CD8-positive, alpha-beta memory T cell (primary cell): ENCODE measurements at places on chromosomes 7 and 10. TPM values are rescaled to one million over a fixed set of nuclear protein-coding genes. Genes with fewer than 3 reads are reported as not detected.

Gene MUC3A
- total RNA-seq = not detected

Gene SPDYE2
- total RNA-seq = not detected

DNA sequence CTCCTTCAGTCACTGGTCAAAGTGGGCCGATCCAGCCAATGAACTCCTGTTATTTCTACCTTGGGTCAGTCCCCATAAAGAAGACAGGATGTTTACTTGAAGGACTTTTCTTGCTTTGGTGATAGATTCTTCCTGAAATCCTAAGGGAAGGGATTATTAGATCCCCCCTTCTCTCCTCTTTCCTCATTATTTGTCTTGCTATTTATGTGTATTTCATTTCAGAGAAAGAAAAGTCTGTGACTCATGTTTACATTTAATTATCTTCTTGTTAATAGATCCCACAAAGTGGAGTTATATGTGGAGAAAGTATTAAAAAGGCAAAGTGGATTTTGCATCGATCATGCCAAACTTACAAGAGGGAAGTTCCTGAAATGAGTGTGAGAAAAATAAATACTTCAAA lies 341.5 kb downstream of the PHTF2 start:
- DNase-seq = no peak
- no peak overlapping the region for H3K27ac ChIP-seq
- H3K36me3 ChIP-seq = no peaks in the 10 kb centered on the region
- H3K27me3 ChIP-seq = no peaks in the 10 kb centered on the region

- no peaks in the 10 kb centered on the region for H3K36me3 ChIP-seq
- no peak for DNase-seq
- no peaks in the 10 kb centered on the region for H3K27me3 ChIP-seq
- H3K4me1 ChIP-seq = no peaks in the 10 kb centered on the region
- H3K4me3 ChIP-seq = no peak overlapping the region
Measured at GRCh38 chr7:120933475-120933874, 17.1 kb upstream of the ING3 start.

- no peak for DNase-seq
- H3K4me3 ChIP-seq = no peak overlapping the region
- no peak overlapping the region for H3K27ac ChIP-seq
- H3K4me1 ChIP-seq = no peaks in the 10 kb centered on the region
- H3K36me3 ChIP-seq = no peaks in the 10 kb centered on the region
- no peaks in the 10 kb centered on the region for H3K27me3 ChIP-seq
Measured at GRCh38 chr10:44006771-44007170, 358.1 kb upstream of the ZNF32 start.

DNA sequence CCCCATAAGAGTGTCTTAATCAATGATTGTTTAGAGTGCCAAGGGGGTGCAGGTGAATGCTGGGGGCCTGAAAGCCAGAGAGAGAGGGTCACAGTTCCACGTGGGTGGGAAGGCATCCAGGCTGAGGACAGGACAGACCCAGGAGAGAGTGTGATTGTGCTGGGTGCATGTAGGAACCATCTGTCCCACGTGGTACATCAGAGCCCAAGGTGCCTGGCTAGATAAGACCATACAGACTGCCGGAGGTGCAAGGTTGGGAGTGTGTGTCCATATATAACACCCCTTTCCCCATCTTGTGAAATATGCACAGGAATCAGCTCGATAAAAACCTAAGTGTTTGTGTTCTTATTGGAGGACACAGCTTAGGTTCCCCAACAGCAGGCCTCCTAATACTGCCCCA lies 85.5 kb downstream of the WIPF3 start:
- H3K36me3 ChIP-seq = no peaks in the 10 kb centered on the region
- no peak overlapping the region for H3K4me3 ChIP-seq
- H3K27ac ChIP-seq = no peak overlapping the region

GRCh38 chr10:77036993-77037734 lies 600.4 kb downstream of the KCNMA1 start:
- H3K36me3 ChIP-seq = no peaks in the 10 kb centered on the region
- no peaks in the 10 kb centered on the region for H3K27me3 ChIP-seq
- DNase-seq = no peak
- no peak overlapping the region for H3K4me3 ChIP-seq

DNA sequence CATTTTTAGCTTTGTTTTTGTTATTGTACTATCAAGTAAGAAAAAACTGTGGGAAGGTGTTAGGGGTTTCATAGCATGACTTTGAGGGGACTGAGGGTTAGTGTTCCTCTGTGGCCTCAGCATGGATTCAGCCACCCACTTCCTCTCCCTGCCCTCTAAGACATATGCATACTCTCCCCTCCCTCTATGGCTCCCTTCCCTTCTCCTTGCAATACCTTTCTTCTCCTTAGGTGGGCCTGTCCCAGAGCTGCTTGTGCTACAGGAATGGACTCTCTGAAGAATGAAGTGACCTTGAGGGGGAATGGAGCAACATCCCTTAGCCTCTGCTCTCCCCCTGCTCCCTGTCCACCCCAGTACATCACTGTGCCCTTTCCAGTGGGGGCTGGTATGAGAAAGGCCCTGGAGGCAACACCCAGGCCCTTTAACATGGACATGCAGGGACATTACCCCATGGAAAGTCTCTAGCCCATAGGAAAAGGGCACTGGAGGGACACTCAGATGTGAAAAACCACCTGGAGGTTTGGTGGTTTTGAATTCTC lies 22.4 kb downstream of the CDH23 start:
- no peaks in the 10 kb centered on the region for H3K27me3 ChIP-seq
- no peak overlapping the region for H3K4me3 ChIP-seq
- no peak for DNase-seq
- no peaks in the 10 kb centered on the region for H3K4me1 ChIP-seq
- no peaks in the 10 kb centered on the region for H3K36me3 ChIP-seq
- H3K27ac ChIP-seq = no peak overlapping the region

DNA sequence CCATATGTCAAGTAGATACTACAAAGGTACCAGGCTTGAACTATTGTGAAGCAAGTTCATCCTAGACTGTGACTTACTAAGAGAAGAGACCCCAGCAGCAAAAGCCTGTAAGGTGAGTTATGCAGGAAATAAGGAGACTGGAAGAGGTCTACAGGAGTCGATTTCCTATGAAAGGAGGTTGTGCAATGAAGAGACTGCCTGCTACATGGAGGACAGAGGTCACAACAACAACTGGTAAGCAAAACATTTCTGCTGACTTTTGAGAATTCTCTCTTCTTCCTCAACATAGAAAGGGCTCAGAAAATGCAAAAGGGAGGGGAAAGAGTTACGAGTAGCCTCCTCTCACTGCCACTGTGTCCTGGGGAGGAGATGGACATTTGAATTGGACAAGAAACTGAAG lies 42.4 kb downstream of the PDK4 start:
- no peaks in the 10 kb centered on the region for H3K36me3 ChIP-seq
- no peaks in the 10 kb centered on the region for H3K4me1 ChIP-seq
- H3K27ac ChIP-seq = no peak overlapping the region
- H3K27me3 ChIP-seq = no peaks in the 10 kb centered on the region
- H3K4me3 ChIP-seq = no peak overlapping the region
- DNase-seq = no peak

- H3K27ac ChIP-seq = no peak overlapping the region
- no peaks in the 10 kb centered on the region for H3K27me3 ChIP-seq
- H3K4me1 ChIP-seq = peaks cover 22% of the 10 kb centered on the region
- no peak for DNase-seq
- peaks cover 8% of the 10 kb centered on the region for H3K36me3 ChIP-seq
- no peak overlapping the region for H3K4me3 ChIP-seq
Measured at GRCh38 chr10:102401735-102402511, 6.4 kb downstream of the NFKB2 start.

DNA sequence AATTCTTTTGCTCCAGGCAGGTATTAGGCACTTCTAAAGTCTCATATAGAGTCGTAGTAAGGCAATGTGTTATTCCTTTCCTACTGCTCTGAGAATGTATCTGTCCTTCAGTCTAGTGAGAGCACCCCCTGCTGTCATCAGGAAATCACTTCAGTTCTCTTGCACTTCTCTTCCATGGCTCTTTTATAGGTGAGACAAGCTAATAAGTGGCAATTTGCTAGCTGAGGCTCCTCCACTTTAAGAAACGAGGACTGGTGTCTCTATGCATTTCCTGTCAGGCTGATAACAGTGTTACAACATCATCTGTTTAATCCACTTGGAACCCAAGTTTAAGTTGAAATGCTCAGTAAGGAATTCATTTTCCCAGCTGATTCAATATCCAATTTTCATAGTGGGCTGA lies 350.6 kb downstream of the TFEC start:
- H3K4me3 ChIP-seq = no peak overlapping the region
- H3K36me3 ChIP-seq = no peaks in the 10 kb centered on the region
- DNase-seq = no peak
- no peak overlapping the region for H3K27ac ChIP-seq

DNA sequence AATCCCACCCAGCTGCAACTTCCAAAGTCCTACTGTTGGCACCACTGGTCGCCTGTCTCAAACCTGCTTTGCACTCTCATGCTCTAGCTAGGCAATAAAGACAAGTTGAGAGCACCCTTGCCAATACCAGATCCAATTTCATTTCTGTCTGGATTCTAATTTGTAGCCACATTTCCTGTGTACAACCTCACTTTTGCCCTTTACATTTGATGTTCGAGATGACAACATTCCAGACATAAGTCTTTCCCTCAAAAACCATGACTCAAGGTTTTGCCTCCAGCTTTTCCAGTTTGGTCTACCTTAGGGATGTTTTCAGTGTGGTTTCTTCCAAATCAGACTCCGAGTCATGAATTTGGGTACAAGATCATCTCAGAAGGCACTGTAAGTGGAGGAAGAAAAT lies 309.0 kb downstream of the GPAM start:
- no peak overlapping the region for H3K4me3 ChIP-seq
- DNase-seq = no peak
- no peaks in the 10 kb centered on the region for H3K4me1 ChIP-seq
- H3K36me3 ChIP-seq = no peaks in the 10 kb centered on the region
- H3K27me3 ChIP-seq = no peaks in the 10 kb centered on the region

DNA sequence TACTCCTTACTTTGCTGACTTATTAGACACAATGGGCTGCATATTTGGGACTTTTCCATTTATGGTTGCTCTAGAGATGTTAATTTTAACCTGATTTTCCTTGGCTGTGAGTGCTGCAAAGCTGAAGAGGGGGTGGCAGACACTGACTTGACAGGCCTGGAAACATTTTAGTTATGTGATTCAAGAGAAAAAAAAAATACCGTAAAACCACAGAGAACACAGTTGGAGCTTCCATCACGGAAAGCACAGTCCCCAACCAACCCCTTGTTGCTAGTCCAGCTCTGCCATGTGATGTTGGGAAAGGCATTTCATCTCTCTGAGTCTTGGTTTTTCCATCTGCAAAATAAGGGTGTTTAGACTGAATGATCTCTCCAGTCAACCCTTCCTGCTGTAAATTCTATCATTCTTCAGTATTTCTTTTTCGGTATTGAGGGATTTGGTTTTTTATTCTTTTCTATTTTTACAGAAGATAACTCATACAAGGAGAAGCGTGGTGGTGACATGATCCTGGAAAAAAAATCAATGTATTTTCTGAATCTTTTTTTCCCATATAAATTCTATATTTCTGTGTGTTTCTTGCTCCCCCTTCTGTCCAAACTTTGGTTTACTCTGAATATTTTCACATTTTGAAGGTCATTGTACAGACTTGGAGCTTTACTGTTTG lies 246.1 kb downstream of the REEP3 start:
- no peaks in the 10 kb centered on the region for H3K36me3 ChIP-seq
- no peaks in the 10 kb centered on the region for H3K4me1 ChIP-seq
- DNase-seq = no peak
- no peak overlapping the region for H3K4me3 ChIP-seq
